ENCODE measurements at places on chromosomes 4 and X. TPM values are rescaled to one million over a fixed set of nuclear protein-coding genes. Genes with fewer than 3 reads are reported as not detected.

Gene MANBA
- 25.7 TPM for total RNA-seq

Gene NPY1R
- 0.09 TPM for total RNA-seq

Gene ZNF157
- total RNA-seq, result 0.17 TPM

Gene SPARCL1
- 158 TPM for total RNA-seq

Gene AMOT
- 2.0 TPM for total RNA-seq

Gene CXCR3
- not detected for total RNA-seq

Data from dermis blood vessel endothelial cell (primary cell).